ENCODE measurements at places on chromosomes 1 and 21.

DNA sequence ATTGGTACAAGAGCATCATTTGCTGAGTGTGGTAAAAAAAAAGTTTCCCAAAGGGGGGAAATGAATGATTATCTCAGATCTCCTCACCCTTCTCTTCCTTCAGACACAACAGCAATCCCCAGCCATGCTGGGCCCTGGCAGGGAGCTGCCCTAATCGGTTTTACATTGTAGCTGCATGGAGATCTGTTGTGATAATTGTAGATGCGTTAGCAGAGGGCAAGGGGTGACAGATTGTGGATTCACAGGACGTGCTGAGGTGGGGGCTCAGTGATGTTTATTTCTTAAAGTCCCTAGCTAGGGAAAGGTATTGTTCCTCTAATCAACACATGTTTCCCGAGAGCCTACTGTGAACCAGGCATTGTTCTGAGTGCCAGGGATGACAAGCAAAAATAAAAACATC is 304.1 kb downstream of the PBX1 start:
- DNase-seq, result no peak

DNA sequence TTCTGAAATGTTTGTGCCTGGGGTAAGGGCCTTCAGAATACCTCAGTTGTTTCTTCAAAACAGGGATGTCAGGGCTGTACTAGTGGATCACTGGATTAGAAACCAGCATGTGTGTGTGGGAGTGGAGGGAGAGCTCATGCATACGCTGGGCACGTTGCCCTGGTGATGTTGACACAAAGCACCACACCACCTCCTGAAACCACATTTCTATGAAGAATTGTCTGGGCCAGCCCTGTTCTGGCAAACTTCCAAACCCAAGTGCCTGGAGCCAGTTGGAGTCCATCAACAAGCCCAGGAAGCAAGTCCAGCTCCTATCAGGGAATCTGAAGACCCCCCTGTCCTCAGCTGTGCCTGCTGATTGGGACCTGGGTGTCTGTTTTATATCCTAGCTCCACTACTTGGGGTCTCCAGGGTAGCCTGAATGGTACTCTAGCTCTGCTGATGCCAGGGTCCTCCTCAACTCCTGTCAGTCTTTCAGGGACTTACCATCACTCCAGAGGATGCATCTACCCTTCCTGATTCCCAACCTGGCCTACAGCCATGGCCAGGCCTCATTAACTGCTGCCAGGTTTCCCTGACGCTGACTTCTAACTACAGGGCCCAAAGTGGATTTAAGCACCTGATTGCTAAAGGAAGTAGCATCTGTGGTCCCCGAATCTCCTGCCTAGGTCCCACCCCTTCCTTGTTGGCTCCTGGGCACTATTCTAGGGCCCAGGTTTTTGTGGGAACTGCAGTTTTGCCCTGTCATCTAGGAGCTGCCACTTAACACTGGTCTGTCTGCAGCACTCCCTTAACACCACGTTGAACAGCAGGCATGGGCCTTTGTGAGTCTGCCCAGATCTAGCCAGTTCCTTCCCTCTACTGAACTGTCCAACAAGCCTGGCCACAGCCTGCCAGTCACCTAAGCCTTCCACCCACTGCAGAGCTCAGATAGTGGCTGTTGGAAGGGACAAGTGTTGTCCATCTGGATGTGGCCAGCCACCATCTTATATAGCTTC is 45.5 kb downstream of the LPAR3 start:
- peak; percentile 96 for DNase-seq

DNA sequence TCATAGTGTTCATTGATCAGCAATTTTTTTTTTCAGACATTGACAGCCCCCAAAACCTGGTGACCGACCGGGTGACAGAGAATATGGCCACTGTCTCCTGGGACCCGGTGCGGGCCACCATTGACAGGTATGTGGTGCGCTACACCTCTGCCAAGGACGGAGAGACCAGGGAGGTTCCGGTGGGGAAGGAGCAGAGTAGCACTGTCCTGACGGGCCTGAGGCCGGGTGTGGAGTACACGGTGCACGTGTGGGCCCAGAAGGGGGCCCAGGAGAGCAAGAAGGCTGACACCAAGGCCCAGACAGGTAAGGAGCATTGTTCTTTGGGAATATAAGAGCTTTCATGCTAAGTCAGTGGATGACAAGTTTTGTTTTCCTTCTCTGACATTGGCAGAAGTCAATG is 49.3 kb downstream of the TNN start:
- no peak for DNase-seq

GRCh38 chr1:176885751-176886150 is 278.8 kb downstream of the ASTN1 start:
- no peak for DNase-seq

GRCh38 chr1:213733705-213734104 is 254.1 kb upstream of the PROX1 start:
- no peak for DNase-seq

GRCh38 chr1:40185951-40186864 is 25.0 kb downstream of the RLF start:
- DNase-seq, result no peak

DNA sequence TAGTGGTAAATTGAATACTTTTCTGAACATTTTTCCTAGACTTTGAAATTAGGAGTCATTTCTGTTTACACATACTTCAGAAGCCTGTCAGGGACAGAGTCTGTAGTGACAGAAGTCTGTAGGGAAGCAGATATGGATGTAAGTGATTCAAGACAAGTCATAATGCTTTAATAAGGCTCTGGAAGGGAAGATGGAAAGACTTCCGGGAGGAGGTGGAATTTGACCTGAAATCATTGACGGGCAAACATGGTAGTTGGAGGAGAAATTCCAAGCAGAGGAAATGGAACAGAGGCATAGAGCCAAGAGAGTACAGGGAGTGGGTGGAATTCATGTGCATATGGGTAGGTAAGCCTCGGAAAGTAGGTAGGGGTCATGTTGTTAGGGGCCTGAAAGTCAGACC is 22.5 kb downstream of the CAMTA1 start:
- DNase-seq, result no peak

GRCh38 chr1:154866257-154867063 is 3.6 kb downstream of the KCNN3 start:
- DNase-seq, result no peak

DNA sequence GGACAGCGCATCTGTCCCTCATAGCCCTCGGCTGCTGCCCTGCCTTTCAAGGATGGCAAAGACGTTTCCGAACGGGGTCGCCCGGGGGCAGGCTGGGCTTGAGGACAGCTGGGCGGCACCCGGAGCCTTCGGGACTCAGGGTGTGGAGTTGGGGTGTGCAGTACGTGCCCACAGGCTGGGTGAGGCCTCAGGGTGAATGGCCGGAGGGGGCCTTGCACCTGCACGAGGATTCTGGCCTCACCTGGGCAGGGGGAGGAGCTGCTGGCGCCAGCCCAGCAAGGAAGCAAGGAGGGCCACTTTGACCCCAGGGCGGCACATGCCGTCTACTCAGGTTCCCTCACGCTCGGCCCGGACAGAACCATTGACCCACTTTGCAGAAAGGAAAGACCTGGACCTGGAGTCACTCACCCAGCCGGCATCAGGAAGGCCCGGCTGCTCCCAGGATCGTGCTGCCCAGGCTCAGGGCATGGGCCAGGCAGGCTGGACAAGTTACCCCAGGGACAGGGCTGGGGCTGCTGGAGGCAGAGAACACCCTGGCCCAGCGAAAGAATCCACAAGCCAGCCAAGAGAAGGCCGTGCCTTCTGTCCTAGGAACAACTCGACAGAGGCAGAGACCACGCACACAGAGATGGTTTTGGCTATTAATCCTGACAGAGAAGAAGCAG is 65.1 kb upstream of the TTC34 start:
- DNase-seq, result no peak

DNA sequence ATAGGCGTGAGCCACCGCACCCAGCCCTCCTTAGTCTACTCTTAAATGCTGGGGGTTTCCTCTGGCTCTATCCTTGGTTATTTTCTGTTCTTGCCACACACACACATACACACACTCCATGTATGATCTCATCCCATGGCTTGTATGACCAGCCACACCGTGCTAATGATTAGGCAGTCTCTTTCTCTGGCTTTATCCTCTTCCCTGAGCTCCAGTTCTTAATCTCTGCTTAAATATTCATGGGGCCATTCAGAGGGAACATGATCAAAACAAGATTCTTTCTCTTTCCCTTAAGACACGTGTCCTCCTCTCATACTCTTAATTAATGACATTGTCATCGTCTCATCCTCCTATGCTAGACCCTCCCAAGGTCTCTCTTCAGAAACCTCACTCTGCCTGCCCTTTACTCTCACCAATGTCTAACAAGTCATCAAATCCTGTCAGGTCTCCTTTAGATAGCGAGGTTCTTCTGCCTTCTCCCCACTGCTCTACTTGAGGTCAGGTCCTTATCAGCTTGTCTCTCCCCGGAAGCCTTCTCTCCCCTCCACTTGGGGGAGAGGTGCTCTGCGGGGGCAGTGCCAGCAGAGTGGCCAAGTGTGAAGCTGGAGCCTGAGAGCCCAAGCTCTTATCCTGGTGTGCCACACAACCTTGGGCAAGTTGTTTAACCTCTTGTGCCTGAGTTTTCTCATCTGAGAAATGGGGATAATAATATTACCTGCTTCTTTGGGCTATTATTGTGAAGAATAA is 83.0 kb upstream of the GNG12 start:
- DNase-seq, result no peak

DNA sequence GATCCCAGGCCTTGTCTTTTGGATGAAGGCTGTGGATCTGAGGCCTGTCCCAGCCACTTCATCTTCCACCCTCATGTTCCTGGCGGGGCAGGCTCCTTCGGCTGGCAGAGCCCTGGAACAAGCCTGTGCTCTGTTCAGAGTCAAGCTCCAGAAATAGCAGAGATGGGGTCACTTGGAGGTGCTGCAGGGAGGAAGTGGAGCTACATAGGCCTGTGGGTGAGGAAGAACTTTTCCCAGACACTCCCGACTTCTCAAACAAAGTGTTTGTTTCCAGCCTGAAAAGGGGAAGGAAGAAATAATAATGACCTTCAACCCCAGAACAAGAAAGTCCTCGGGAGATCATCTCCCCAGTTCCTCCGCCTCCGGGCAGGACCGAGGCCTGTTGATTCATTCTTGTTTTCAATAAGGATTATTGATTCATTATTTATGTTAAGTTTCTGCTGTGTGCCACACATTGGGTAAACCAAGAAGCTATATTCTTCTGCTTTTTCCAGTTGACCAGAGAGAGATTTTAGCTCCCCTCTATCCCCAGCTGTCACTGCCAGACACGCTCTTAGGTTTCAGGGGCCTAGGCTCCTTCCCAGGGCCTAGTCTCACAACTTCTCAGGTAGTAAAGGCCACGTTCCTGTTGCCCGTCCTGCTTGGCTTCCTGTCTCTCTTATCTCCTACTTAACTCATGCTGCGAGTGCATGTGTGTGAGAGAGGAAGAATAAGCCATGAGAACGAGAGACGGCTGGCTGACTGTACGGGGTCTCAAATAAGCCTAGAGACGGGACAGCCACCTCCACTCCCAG is 16.9 kb downstream of the IKBKE start:
- DNase-seq, result no peak

- DNase-seq, result no peak
These were observed 968 bp downstream of the CSMD2 start for GRCh38 chr1:34163792-34164731.

GRCh38 chr21:37208741-37209225 is 58.4 kb downstream of the VPS26C start:
- no peak for DNase-seq

DNA sequence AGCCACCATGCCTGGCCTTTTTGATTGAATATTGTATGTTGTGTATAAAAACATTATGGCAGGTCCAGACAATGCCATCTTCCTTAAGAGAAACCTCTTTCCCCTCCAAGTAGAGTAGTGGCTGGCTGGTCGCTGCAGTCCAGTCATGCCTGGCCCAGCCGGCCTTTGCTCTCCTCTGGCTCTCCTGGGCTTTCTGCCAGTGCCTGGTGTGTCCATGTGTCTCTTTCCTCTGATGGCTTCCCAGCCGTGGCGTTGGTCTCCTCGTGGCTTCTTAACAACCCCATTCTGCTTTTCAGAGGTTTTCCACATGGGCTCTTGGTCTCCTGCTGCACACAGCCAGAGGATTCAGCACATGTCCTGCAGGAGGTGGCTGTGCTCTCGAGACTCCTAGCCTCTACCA is 58.7 kb downstream of the DIP2A start:
- peak; percentile 13 for DNase-seq

DNA sequence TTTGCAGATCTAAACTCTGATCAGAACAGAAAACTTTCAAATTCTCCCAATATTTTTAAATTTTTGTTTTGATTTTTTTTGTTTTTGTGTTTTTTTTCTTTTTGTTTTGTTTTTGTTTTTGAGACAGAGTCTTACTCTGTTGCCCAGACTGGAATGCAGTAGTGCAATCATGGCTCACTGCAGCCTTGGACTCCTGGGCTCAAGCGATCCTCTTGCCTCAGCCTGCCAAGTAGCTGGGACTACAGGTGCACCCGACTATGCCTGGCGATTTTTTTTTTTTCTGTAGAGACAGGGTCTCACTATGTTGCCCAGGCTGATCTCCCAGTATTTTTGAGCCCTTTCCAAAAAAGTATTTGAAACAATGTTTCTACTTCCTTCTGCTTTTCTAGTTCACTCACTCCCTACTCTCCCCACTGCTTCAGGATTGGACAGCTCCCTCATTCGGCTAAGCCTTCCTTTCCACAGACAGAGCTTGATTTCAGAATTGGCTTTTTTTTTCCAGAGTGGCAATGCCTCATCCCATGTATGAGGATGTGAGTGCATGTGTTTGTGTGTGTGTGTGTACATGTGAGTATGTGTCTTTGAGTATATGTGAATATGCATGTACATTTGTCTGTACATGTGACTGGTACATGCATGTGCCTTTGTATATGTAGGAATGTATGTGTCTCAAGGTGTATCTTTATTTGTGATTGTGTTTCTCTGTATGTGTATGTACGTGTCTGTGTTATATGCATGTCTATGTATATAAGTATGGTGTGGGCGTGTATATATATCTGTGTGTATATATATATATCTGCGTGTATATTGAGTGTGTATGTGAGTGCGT is 11.9 kb downstream of the LHX4 start:
- no peak for DNase-seq

DNA sequence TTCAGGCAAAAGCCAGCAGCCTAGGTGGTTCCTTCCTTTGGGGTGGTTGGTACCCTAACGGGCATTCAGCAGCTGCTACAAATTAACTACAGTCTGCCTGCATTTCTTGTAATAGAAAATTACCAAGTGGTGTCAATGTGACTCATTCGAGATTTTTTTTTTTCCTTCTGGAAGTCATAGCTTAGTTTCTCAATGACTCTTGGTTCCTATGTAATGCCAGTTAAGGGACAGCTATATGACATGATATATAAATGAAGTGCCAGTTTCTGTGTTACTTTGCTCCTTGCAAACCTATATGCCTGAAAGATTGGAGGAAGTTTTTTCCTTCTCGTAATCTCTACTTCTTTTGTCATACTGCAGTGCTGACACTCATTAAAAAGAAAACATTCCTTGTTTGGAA is 2.6 kb downstream of the MGST3 start:
- no peak for DNase-seq

DNA sequence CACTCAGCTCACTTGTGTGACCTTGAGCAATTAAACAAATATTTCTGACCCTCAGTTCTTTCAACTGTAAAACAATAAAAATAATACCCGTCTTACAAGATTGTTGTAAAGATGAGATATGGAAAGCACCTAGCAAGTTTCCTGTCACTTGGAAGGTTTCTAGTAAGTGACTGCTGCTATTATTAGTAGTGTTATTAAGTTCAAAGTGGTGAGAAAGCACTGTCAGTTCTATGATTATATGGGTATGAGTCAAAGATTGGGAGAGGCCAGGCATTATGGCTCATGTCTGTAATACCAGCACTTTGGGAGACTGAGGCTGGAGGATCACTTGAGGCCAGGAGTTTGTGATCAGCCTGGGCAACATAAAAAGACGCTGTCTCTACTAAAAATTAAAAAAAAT is 145.4 kb downstream of the C1orf21 start:
- DNase-seq, result no peak
